ENCODE measurements at places on chromosomes 6 and 20.

DNA sequence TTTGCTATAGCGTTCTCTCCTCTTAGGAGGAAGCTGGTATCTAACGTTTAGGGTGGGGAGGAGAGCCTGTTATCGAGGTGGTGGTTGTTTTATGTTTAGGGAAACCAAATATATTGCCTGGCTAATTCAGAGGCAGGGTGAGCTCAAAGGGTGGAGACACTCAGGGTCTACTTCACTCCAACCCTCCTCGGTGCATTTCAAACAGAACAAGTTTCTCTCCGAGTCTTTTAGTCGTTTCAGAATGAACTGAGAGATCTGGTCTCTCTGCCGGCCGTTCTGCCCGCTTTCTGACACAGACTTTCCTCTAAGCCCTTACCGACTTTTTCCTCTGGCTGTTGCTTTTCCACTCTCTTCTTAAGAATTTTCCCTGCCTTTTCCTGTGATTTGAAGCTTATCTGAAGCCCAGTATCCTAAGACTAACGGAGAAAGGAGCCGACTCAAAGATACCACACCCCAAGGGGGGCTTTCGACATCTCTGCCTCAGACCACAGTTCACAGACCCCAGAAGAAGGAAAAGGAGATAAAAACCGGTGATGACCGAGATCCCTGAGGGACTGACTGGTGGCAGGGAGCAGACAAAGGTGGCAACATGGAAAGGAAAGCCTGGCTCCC lies 865 bp downstream of the STK38 start:
- no peak for DNase-seq

DNA sequence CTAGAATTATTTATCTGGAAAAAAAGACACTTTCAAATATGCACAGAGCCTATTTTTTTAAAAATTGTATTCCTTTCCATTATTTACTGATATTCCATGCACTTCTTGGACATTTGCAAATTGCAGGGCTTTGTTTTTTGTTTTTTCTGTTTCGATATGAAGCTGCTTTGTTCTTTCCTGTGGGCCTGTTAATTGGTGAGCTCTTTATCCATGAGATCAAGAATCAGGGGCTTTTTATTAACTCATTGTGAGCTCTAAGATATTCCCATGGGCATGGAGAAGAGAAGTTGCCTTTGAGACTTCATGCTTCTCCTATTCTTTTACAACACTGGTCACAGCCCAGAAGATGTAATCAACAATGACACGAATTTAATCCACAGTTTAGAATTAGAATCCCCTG lies 145.1 kb downstream of the SAMD5 start:
- DNase-seq = no peak

- DNase-seq = no peak
Observed at GRCh38 chr6:51678905-51679620, 408.4 kb downstream of the PKHD1 start.

GRCh38 chr20:39082622-39083398 lies 120.7 kb downstream of the DHX35 start:
- DNase-seq = no peak

DNA sequence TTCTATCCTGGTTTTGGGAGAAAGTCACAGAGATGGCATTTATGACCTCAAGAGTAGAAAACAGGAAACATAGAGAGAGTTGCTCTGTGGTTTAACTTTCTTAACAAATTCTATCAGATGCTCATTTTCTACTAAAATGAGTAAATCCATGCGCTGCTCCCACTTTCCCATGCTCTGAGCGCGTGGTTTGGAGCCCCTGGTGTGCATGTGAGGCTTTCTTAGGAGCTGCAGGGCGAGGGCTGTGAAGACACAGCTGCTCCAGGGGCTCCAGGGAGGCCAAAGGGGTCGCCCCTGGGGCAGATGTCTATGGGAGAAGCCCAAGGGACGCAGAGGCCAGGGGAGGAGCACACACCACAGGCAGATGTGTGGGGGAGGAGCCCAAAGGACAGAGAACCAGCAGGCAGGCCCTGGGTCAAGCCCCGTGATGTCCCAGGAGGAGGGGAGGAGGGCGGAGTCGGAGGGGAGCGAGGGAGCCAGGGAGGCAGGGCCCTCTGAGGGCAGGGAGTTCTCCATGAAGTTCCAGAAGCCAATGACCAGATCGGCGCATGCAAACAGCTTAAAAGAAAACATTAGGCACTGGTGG lies 122.9 kb downstream of the IRF4 start:
- DNase-seq = no peak

- DNase-seq = no peak
Observed at GRCh38 chr20:37729909-37730308, 36.1 kb downstream of the CTNNBL1 start.

GRCh38 chr6:156727715-156728385 lies 49.3 kb upstream of the ARID1B start:
- DNase-seq = no peak

DNA sequence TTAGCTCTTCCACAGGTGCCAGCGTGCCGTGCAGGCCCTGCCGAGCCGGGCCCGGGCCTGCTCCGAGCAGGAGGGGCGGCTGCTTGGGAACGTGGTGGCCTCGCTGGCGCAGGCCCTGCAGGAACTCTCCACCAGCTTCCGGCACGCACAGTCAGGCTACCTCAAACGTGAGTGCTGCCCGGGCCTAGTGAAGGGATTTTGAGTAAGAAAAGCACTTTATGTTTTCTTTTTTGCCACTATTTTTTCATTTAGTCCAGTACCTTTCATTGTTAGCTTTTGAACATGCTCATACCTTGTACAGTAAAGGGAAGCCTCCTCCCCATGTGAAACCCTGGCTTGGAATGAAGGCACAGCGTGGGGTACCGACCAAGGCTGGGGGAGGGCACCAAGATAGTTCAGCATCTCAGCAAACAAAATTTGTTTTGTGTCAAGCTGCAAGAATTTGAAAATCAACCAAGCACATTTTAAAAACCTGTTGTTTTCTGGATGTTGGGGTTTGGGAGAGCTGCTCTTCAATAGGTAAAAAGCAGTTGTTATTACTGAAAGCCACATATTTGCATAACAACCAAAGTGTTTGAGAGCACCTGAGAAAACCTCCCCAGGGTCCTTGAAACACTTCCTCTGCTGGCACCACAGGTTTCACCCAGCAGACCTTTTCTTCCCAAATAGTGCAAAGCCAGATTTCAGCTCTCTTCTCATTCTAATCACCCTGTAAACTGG lies 18.4 kb downstream of the STX16 start:
- DNase-seq = no peak

- DNase-seq = no peak
Observed at GRCh38 chr6:103862297-103862696, 997.4 kb downstream of the HACE1 start.

- no peak for DNase-seq
Observed at GRCh38 chr20:37356387-37356786, 10.4 kb downstream of the SRC start.
